Stimulated activated CD4-positive, alpha-beta T cell treated with anti-CD3 and anti-CD28 coated beads, TNF-alpha, amount 100 ng/mL, for 4 hours (primary cell): ENCODE measurements at places on chromosomes 2 and 18.

DNA sequence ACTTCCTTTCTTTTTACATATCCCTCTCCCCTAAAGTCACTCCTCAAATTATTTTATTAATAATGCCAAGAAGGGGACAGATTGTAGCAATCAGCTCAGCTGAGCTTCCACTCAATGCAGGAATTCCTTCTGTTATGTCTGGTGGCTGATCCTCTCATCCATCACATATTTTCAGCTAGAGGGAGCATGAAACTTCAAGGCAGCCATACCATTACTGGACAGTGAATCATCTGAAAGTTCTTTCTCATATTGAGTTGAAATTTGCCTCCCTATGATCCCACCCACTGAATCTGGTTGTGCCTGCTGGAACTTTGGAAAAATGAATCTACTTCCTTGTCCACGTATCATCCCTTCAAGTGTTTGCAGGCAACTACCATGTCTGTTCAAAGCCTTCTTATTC is 11.2 kb downstream of the ZNF385B start:
- DNase-seq: no peak

GRCh38 chr2:14459786-14460325 is 172.7 kb upstream of the LRATD1 start:
- DNase-seq: no peak

- DNase-seq: no peak
Observed at GRCh38 chr2:145760781-145761649, 1241.1 kb upstream of the ZEB2 start.

DNA sequence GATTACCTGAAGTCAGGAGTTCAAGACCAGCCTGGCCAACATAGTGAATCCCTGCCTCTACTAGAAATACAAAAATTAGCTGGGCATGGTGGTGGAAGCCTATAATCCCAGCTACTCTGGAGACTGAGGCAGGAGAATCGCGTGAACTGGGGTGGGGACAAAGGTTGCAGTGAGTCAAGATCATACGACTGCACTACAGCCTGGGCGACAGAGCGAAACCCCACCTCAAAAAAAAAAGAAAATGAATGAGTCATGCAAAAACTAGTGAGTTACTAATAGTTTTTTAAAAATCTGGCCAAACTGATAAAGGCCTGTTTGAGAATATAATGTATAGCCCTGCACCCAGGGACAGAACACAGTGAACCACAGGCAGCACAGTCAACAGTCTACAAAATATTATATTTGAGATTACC is 17.5 kb downstream of the AFG3L2 start:
- no peak for DNase-seq

DNA sequence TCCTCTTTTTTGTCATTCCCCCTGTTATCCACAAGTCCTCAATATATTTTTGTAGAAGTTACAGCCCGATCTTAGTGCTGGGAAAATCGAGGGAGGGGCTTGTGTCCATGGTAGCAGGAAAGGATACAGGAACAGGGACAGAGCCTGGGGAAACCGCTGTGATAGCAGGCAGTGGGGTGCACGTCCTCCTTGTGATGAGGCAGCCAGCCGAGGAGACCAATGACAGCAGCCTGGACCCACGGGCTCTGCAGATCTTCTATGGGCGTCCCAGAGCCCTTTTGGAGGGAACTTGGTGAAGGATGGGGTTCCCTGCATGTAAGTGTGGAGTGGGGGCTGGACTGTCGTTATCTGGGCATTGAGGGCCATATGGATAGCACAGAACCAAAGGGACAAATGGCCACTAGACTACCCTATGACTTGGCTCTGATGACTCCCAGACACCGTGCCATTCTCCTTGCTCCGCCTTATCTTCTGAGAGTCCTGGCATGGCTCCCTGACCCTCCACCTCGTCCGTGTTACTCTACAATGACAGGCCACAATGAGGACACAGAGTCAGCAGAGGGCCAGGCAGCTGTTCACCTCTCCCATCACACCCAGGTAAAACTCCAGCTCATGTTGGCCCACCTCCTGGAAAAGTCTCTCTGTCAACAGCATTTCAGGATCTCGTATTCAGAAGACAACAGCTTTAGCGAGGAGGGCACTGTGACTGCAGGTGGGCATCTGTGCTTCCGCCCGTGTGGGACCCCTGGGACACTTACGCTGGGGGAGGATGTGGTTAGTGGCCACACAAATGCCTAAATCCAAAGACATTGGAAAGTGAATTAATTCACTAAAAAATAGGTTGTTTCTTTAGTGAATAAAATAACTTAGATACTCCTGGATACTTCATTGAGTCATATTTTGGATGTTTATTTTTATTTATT is 100.1 kb downstream of the VAPA start:
- DNase-seq: no peak

GRCh38 chr18:26550998-26551694 is 2.8 kb upstream of the KCTD1 start:
- no peak for DNase-seq

GRCh38 chr18:31099450-31100230 is 2.6 kb downstream of the DSC2 start:
- no peak for DNase-seq

- DNase-seq: no peak
Observed at GRCh38 chr2:228126401-228126800, 55.1 kb downstream of the SPHKAP start.

DNA sequence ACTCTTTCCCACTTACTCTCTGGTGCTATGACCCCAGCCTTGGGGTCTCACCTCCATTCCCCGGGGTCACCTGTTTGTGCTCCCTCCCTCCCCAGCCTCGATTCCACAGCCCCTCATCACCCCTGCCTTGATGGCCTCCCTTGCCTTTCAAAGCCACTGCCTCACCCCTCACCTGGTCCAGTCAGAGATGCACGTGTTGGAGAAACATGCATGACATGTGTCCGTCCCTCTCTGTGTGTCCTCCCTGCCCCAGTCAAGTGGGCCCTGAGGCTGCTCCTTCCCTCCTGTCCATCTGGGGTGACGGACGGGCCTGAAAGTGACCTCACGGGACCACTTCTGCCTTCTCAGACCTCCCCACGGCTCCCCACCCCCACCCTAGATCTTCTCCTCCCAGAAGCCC is 82.3 kb upstream of the TWIST2 start:
- no peak for DNase-seq

- DNase-seq: no peak
Observed at GRCh38 chr2:70712916-70713315, 55.1 kb downstream of the ADD2 start.

DNA sequence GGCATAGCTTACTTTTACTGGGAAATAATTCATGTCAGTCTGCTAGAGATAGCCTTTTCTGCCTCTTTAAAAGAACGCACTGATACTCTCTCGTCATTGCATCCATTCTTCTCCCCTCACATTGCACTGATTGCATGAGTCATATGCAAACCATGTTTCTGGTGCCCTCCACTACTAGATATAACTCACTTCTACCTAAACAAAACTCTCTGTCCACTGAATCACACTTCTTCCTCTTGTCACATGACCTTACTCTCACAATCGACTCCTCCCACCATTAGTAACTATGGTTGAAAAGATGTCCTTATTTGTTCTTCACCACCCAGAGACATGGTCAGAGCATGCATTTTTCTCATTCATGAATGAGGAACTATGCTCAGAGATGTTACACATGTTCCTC is 158.0 kb downstream of the CSRNP3 start:
- no peak for DNase-seq

DNA sequence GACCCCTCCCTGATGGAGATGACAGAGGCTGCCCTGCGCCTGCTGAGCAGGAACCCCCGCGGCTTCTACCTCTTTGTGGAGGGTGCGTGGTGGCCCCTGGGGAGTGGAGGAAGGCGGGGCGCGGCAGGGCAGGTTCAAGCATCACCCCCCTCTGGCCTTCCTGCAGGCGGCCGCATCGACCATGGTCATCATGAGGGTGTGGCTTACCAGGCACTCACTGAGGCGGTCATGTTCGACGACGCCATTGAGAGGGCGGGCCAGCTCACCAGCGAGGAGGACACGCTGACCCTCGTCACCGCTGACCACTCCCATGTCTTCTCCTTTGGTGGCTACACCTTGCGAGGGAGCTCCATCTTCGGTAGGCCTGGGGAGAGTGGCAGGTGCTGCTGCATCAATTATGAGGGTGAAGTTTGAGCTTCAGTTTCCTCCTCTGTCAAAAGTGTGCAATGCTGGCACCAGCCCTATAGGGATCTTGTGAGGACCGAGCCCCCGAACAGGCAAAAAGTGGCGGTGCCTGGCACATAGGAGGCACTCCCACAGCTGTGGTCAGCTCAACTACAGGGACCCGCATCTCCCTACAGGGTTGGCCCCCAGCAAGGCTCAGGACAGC is 2.2 kb downstream of the ALPI start:
- no peak for DNase-seq

DNA sequence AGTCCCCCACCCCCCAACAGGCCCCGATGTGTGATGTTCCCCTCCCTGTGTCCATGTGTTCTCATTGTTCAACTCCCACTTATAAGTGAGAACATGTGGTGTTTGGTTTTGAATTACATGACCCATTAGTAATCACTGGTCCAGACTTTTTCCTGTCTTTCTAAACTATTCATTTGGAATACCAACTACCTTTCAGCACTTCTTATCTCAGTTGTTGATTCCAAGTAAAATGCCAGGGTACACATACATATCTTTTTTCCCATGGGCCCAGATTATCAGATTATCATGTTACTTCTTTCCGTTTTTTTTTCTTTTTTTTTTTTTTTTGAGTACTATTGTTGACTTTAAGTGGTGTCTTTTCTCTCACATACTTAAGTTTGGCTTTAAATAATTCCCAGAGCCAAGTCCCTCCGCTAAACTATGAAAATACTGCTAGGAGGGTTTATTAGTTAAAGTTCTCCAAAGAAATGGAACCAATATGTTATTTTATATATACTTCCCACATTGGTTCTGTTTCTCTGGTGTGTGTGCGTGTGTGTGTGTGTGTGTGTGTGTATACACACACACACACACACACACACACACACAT is 389.3 kb downstream of the IRS1 start:
- no peak for DNase-seq

DNA sequence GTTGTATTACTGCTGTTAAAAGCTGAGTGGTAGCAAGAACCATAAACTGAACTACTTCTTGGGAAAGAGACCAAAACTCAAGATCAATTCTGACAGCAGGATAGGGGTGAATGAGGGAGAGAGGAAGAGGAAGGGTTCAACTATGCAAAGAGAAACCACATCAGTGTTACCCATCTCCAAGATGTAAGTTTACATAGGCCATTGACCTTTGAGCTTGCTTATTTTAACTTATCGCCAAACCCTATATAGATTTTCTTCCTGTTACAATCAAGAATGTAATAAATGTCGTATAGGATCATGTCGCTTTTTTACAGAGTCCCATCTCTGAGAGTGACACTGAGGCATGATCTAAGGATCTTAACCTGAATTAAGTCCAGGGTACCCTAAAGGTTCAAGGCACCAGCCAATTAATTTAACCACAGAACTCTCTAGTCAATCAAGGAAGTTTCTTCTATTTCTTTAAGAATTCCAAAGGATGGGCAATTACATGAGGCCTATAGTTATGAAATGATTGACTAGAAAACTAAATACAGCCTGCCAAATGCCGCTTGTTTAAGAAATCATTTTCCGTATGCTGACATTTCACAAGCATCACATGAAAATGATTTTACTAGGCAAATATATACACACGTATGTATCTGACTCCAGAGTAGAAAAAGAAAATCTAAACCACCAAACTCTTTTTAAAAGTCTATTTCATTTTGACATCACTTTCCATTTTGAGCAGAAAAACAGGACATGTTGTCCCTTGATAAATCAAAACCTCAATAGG is 11.8 kb downstream of the RND3 start:
- DNase-seq: no peak
